GM23248 (cell line): ENCODE measurements at places on chromosomes 4 and X. TPM values are rescaled to one million over a fixed set of nuclear protein-coding genes. Genes with fewer than 3 reads are reported as not detected.
A peak's percentile ranks its signal among the peaks of the same experiment; 100 is the strongest.

The MAGEA11 gene
- total RNA-seq, result not detected in 2 replicates

The SYP gene
- total RNA-seq, result 0.54 TPM in 1 of 2 replicates, not detected in the other

The SHISA3 gene
- 0.65 TPM in 1 of 2 replicates, not detected in the other for total RNA-seq

The XAGE3 gene
- total RNA-seq, result not detected in 2 replicates

DNA sequence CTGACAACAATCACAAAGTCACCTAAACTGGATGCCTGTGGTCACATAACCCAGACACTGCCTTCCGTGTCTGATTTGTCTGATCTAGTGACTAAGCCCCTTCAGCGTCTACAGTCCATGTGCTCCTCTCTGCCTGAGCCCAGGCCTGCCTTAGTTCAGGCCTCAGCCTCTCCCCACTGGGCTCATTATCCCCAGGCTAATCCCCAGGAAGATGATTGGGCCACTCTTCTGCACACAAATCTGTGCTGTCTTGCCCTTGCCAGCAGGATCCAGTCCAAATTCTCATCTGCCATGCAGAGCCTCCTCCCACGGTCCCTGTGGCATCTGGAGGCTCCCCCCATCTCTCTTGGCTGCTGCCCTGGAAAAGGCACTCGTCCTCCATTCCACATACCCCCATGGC, 96.5 kb downstream of the SLC2A9 start:
- no peak overlapping the region for H3K4me3 ChIP-seq
- DNase-seq, result peak; percentile 35
- no peaks in the 10 kb centered on the region for H3K4me1 ChIP-seq
- H3K36me3 ChIP-seq, result no peaks in the 10 kb centered on the region

DNA sequence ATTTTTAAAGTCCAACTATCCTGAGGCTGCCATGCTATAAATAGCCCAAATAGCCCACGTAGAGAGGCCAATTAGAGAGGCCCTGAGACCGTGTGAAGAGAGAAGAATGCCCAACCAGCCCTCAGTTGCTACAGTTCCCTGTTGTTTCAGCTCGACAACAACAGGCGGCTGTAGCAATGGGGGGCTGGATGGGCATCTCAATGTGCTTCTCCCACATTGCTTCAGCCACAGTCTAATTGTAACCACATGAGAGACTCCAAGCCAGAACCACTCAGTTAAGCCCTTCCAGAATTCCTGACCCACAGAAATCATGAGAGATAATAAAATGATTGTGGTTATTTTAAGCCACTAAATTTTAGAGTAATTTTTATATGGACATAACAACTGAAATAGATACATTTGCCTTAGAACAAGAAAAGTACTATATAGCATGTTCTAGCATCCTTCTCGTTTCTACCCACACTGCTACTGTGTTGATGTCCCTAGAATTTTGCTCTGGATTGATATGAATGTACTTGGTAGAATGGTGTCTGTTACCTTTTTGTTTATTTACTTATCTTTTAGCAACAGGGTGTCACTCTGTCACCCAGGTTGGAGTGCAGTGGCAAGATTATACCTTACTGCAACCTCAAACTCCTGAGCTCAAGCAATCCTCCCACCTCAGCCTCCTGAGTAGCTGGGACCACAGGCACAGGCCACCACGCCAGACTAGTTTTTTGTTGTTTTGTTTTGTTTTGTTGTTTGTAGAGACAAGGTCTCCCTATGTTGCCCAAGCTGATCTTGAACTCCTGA, 436.4 kb downstream of the BCOR start:
- no peaks in the 10 kb centered on the region for H3K27me3 ChIP-seq
- H3K4me1 ChIP-seq, result peaks cover 16% of the 10 kb centered on the region
- no peaks in the 10 kb centered on the region for H3K36me3 ChIP-seq
- H3K4me3 ChIP-seq, result no peak overlapping the region

GRCh38 chr4:83490876-83491450, 6.1 kb upstream of the ABRAXAS1 start:
- DNase-seq, result peak; percentile 62
- H3K36me3 ChIP-seq, result no peaks in the 10 kb centered on the region
- H3K27me3 ChIP-seq, result no peaks in the 10 kb centered on the region
- no peaks in the 10 kb centered on the region for H3K4me1 ChIP-seq
- H3K27ac ChIP-seq, result no peak overlapping the region
- no peak overlapping the region for H3K4me3 ChIP-seq

- H3K27me3 ChIP-seq, result no peaks in the 10 kb centered on the region
- DNase-seq, result peak; percentile 68
- peaks cover 45% of the 10 kb centered on the region for H3K4me1 ChIP-seq
- 0 out of 2 replicates have a peak overlapping the region, but pooled peaks have one; percentile 65 for H3K4me3 ChIP-seq
Observed at GRCh38 chr4:122796801-122797404, 29.7 kb upstream of the FGF2 start.

DNA sequence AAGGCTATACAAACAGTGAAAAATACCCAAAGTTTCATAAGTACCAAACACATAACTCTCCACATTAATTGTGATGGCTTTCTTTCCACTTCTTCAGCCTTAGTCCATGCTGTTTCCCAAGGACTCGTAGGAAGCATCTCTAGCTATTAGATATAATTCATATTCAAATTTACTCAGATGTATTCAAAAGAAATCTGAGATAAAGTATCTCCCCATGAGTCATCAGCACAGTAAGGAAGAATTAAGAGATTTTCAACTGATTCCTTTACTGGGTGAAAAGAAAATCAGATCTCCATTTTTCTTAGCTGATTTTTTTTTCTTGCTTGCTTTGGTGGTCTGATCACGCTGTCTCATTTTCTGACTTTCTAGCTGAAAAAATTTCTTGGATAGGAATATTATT, 71.7 kb downstream of the MID1 start:
- H3K27me3 ChIP-seq, result no peaks in the 10 kb centered on the region
- no peaks in the 10 kb centered on the region for H3K36me3 ChIP-seq
- H3K27ac ChIP-seq, result no peak overlapping the region
- no peak for DNase-seq

- H3K36me3 ChIP-seq, result no peaks in the 10 kb centered on the region
- no peak overlapping the region for H3K27ac ChIP-seq
- no peak for DNase-seq
- no peak overlapping the region for H3K4me3 ChIP-seq
Observed at GRCh38 chrX:120357186-120357585, 4.7 kb upstream of the ATP1B4 start.

DNA sequence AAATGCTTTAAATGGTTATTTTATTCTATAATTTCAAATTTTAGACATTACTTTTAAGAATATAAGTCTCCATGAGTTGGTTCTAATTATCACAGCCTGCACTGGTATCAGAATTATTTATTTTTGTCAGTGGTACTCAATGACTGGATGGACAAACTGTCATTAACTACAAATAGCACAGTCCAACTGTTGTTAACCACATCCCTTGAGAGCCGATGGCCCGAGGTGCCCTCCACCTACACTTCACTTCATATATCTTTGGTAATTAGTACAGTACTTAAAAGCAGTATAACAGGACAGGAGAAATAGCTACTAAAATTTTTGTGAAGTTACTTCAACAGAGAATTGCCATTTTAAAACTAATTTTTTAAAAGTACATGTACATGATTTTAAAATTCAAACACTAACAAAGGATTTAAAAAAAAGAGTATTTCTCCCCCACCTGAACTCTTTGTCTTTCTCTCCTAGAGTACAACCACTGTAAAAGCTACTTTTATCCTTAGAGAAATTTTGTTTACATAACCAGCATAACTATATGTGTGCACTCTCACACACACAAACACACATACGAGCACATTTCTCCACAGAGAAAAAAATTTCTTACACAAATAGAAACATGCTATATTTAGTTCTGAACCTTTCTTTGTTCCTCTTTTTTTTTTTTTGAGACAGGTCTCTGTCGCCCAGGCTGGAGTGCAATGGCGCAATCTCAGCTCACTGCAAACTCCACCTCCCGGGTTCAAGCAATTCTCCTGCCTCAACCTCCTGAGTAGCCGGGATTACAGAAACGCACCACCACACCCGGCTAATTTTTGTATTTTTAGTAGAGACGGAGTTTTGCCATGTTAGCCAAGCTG, 6.5 kb downstream of the TIFA start:
- H3K27ac ChIP-seq, result no peak overlapping the region
- no peak for DNase-seq
- H3K36me3 ChIP-seq, result no peaks in the 10 kb centered on the region

DNA sequence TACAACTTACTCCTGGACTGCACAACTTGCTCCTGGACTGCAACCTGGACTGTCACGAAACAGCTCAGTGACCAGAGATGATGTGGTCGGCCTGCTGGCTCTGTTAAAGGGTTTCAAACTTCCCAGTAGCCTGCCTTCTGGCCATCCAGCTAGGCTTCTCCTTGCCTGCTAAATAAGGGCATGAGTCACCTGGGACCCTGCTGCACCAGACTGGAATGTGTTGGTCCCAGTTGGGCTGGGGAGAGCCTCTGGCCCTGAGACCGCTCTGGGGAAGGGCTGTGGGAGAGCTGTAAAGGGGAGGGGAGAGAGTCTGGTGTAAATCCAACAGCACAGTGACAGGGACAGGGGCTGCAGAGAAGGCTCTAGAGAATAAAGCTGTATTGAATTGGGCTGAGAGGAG, 165.8 kb downstream of the VSIG4 start:
- DNase-seq, result no peak
- H3K27me3 ChIP-seq, result no peaks in the 10 kb centered on the region
- no peak overlapping the region for H3K27ac ChIP-seq
- H3K36me3 ChIP-seq, result no peaks in the 10 kb centered on the region

DNA sequence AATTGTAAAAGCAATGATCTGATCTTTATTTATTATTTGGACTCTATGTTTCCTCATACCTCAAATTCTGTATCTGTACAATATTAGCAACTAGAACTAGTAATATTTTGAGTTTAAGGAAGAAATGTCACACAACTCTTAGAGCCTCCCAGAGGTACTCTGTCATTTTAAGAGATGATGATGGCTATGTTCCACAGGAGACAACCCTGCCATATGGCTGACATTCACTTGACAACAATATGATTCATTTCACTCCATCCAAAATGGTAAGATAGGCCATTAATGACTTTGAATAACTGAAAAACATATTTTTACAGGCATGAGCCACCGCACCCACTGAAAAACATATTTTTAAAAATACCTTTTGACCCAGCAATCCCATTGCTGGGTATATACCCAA, 190.3 kb downstream of the MAML3 start:
- H3K27ac ChIP-seq, result no peak overlapping the region
- H3K4me3 ChIP-seq, result no peak overlapping the region

DNA sequence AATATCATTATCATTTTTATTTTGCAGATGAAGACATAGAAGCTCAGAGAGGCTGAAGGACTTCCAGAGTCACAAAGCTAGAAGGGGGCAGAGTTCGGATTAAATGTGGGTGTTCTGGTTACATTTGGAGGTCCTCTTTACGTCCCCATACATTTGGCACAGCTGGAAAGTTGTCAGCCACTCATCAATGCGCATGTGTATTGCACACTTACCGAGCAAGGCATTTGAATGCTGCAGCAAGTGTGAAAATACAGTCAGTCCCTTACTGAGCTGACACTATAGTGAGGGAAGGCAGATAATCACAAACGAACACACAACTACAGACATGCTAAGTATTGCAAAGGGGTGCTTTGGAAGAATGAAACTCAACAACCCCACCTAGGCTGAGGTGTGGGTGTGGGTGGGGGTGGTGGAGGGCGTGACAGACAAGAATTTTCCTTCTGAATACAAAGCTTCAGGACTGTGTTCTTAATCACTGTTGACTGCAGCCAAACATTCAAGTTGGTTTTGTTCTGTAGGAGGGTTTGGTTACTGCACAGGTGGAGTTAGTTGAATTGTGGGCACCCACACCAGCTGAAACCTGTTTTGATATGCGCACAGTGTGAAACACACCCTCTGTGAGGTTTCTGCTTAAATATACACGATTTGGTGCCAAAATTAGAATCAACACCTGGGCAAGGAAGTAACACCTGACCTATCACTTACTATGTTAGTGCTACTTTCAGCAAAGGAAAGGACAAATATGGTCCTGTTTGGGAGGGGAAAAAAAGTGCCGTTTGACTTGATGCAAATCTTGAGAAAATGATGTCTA, 72.4 kb downstream of the COQ2 start:
- no peak overlapping the region for H3K27ac ChIP-seq
- H3K27me3 ChIP-seq, result no peaks in the 10 kb centered on the region
- no peaks in the 10 kb centered on the region for H3K36me3 ChIP-seq
- no peak for DNase-seq
- no peak overlapping the region for H3K4me3 ChIP-seq

DNA sequence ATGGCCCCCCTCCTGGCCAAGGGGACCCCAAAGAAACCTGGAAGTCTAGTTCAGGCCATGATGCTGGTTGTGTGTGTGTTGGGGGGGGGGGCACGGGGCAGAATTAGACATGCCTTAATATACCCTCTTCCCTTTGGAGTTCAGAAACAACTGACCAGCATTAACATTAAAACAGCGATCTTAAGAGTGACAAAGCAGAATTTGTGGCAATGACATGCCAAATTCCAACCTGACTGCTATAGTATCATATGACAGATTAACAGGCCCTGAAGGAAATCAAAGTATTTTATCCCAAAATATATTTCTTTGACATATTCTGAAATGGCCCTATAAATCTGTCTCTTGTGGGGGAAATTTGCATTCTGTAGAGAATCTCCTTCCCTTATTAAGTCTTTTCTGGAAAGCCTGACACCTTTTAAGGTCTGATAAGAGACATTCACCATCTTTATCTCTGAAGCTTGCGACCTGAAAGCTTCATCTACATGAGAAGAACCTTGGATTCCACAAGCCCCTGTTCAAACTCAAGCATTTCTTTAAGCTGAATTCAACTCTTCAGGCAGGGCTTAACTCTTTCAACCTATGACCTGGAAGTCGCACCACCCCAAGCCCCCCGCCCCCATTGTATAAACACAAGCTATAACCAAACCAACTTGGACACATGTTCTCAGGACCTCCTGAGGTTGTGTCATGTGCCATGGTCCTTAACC, 40.2 kb downstream of the ABCB7 start:
- H3K4me3 ChIP-seq, result no peak overlapping the region
- no peak for DNase-seq
- no peak overlapping the region for H3K27ac ChIP-seq
- no peaks in the 10 kb centered on the region for H3K36me3 ChIP-seq
- H3K4me1 ChIP-seq, result no peaks in the 10 kb centered on the region

- no peak for DNase-seq
- H3K4me1 ChIP-seq, result no peaks in the 10 kb centered on the region
- H3K4me3 ChIP-seq, result no peak overlapping the region
- H3K27me3 ChIP-seq, result no peaks in the 10 kb centered on the region
- no peak overlapping the region for H3K27ac ChIP-seq
Observed at GRCh38 chr4:3497523-3498389, 34.5 kb downstream of the LRPAP1 start.

DNA sequence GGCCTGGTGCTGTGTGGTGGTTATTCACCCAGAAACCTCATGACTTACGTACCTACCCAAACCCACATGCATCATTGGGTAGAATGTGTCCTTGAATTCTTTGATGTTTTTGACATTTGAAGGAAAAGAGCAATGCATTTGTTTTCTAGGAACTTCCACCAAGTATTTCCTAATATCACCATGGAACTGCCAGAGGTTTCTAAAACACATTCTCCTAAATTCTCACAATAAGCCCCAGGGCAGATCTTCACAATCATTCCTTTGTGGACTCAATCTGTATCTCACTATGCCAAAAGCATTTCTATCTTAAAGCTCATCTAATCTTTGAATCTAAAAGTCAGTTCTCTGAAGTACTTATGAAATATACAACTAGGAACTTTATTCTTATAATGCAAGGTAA, 8.3 kb upstream of the ODAM start:
- H3K36me3 ChIP-seq, result no peaks in the 10 kb centered on the region
- H3K4me3 ChIP-seq, result no peak overlapping the region
- H3K4me1 ChIP-seq, result no peaks in the 10 kb centered on the region
- no peak overlapping the region for H3K27ac ChIP-seq
- DNase-seq, result no peak
